ENCODE measurements at places on chromosomes 5 and 9.

DNA sequence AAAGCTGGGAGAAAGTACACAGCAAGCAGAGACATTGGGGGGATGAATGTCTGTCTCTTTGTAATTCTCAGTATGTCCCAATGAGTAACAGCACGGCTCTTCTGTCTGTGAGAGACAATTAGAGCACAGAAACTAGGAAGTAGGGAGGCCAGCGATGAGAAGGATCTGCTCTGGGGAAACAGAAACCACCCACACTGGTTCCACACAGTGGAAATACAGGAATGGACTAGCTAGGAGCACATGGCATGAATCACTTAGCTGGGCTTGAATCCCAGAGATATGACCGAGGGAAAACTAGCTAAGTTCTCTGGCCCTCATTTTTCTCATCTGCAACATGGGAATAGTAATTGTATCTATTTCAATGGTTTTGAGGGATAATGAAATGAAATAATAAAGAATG, 895.9 kb downstream of the TLE4 start:
- no peak for DNase-seq

DNA sequence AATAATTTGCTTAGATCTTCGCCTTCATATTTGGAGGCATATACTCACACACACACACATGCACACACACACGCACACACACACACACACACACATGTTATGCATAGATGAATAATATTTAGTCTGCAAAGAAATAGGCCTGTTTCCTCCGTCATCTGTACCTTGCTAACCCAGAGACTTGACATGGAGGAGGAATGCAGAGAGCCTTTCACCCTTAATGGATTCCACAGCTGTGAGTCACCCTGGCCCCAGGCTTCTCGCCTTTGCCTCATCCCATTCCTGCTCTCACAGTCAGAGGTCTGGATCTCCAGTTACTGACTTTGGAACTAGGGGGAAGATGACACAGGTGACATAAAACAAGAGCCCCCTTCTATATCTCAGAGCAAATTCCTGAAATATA, 29.7 kb downstream of the ZNF462 start:
- no peak for DNase-seq

DNA sequence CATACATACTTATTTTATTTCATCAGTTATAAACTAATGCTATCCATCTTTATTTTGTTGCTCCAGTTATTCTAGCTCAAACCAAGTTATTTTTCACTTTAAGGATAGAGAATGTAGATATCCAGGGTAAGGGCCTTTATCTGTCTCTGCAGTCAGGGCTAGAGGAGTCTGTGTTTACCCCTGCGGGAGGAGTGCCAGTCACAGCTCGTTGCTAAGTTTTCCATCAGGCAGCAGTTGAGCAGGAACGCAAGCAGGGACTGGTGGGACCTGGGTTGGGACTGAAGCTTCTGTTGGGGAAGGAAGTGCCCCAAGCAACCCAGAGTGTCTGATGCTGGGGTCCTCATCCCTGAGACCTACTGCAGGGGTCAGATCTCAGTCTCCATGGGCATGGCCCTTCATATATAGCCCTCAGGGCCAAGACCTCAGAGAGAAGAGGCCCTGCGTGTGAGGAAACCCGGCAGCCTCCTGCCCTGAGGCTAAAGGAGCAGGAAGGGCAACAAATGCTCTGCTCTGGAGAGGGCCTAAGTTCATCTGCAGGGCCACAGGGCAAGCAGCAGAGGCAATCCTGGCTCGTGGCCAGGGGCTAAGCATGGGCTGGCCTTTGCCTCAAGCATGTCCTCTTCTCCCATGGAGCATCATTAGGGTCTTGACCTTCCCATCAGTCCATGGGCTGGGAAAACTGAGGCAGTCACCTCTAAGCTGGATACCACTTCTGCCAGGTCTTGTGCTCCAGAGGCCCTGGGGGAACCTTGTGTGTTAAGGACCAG, 6.6 kb downstream of the SLC22A4 start:
- no peak for DNase-seq

DNA sequence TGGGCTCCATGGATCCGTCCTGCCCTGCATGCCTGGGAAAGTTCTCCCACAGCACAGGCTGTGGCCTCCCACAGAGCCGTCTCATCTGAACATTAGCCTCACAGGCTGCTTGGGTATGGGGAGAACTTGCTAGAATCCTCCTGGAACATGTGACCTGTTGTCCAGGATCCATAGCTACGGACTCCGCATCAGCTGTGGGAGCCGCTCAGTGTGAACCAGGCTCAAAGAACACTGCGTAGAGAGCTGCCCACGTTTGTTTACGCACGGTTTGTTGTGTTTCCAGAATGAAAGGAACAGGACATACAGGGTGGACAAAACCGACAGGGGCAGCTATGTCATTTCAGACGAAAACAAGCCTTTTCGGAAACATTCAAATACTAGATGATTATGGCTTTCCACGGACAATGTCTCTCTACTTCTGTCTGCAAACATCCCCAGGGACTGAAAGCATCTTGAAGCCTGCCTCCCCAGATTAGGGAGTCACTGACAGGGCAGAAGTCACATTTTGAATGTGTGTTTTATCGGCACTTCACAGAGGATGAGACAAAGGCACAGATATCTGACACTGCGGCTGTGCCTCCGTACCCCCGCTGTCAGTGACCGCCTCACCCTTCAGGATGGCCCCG, 390.3 kb downstream of the GADD45G start:
- DNase-seq, result no peak

GRCh38 chr5:113357696-113358476, 76.9 kb downstream of the TSSK1B start:
- no peak for DNase-seq

DNA sequence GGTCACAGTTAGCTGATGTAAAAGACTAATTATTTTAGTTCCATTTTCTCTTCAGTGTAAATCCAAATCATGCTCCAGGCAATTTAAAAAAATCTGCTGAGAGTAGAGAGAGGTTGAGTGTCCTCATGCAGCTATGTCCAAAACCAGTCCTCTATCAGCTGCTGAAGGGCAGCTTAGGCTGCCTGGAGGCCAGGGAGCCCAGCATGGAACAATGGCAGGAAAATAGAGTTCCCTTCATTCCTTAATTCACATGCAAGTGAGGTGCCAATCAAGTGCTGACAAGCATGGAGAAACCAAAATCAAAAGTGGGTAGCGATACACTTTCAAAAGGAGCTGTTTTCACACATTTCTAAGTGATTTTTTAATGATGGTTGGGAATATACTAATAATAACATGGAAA, 78.3 kb upstream of the POU5F2 start:
- no peak for DNase-seq

DNA sequence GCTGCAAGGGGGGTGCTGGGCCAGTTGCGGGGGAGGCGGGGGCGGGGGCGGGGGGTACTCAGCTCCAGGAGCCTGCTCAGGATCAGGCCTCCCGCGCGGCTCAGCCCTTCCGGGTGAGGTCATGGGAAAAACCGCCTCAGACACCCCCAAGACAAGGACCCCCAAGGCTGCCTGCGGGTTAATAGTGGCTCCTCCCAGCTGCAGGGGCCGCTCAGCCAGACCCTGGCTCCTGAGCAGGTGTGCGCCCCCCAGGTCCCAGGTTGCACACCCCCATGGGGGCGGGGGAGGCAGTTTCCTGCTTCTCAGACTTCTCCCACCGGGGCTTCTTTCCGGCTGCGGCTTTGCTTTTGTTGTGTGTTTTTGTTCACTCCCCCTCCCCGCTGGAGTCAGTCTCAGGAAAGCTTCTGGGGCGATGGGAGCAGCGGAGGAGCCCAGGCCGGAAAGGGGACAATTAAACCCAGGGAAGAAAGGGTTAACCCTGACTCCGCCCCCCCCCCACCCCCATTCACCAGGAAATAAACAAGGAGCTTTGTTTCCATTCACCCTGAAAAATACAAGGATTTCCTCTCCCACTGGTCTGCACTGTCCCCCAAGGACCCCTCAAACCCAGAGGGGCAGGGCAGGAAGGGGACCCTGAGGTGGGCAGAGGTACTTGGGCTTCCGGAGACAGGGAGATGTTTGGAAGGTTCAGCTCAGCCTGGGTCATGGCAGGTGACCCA, 42.3 kb upstream of the NOTCH1 start:
- no peak for DNase-seq

- DNase-seq, result no peak
These were observed 70.0 kb upstream of the GFPT2 start for GRCh38 chr5:180423133-180423532.

GRCh38 chr5:56301069-56301468, 67.9 kb upstream of the ANKRD55 start:
- no peak for DNase-seq

GRCh38 chr9:126336736-126337325, 10.2 kb downstream of the MVB12B start:
- DNase-seq, result no peak

GRCh38 chr5:43780586-43780985, 177.6 kb downstream of the NNT start:
- no peak for DNase-seq

DNA sequence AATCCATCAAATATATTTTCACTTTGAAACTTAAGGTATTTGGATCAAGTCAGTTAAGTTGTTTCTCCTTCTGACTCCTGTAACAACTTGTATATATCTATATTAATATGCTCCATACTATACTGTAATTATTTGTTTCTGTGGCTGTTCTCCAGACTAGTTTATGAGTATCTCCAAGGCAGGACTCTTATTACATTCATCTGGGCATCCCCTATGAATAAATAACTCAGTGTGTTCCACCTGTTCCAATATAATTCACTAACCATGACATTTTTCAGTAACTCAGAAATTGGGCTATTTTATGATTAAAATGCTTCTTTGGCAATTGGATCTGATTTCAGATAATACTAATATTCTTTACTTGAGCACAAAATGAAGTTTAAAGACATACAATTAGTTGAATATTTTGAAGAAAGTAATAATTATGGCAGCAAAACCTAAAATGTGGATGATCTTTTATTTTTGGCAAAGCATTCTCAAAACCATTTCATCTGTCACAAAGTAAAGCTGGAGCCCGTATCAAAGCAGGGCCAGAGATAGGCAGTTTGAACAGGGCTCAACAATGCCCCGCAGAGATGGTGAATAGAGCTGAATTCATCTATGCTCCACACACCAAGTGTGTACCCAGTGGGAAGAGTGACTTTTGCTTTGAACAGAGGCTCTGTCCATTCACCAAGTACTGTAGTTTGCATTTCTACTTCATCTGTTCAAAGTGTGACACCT, 314.3 kb downstream of the PDE4D start:
- DNase-seq, result no peak

DNA sequence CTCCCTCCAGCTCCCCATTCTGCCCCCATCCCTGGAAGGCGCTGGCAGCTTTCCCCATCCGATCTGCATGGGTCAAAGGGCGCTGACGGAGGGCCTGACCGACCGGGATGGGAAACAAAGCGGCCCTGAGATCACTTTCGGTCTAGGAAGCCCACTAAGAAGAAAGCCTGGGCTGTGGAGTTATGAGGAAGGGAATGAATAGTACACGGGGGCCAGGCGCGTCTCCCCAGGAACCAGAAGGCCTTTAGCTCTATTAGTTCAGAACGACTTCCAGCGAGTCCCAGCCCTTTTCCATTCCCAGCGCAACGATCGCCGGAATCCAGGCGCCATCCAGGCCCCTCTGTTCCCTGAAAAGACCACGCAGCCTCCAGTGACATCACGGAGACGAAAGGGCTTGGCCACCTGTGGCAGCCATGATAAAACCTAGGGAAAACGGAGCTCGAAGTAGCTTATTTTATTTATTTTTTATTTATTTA, 70.1 kb upstream of the CCDC180 start:
- no peak for DNase-seq

GRCh38 chr5:175687231-175687701, 29.4 kb downstream of the HRH2 start:
- no peak for DNase-seq

GRCh38 chr5:5816960-5817359, 394.5 kb downstream of the ICE1 start:
- no peak for DNase-seq

DNA sequence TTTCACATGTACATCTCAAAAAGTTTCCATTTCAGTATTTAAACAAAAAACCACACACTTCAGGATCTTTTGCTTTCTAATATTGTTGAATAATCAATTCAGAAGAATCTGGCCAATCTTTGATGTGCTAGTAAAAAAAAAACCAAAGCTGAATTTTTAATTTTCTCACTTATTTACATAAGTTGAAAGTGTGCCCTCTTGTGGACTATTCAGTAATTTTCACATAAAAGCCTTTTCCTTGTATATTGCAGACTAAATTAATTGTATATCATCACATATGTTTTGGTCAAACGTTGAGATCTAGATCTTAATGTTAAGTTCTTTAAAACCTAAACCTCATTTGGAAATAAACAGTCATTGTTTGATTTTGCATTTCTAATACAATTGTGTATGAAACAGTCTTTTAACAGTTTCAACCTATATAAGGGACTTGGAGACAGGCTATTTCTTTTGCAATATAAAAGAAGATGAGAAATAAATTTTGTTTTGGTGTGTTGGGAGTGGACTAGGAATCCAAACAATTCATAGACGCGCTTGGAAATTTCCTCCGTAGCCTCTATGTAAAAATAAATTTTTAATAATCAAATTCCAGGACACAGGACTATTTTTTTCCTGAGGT, 68.1 kb downstream of the NIPBL start:
- DNase-seq, result no peak

- no peak for DNase-seq
These were observed 24.0 kb downstream of the CDH6 start for GRCh38 chr5:31217446-31217845.

- no peak for DNase-seq
These were observed 38.9 kb downstream of the LPAR1 start for GRCh38 chr9:110999379-110999778.

DNA sequence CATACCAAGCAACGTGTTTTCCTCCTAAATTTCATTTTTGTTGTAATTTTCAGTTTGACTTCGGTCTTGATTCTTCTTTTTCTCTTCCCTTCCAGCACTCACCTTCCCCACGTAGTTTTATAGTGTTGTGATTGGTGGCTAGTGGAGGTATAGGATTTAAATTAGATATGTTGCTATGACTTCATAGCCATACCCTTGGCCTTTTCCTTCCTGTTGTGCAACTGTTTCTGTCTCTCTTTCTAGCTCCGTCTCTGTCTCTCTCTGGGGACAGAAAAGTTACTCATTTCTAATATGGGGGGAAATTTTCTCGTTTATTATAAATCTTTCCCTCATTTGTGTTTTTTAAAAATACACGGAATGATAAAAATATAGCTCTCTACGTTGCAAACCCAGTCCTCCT, 20.6 kb upstream of the C5orf24 start:
- DNase-seq, result no peak

DNA sequence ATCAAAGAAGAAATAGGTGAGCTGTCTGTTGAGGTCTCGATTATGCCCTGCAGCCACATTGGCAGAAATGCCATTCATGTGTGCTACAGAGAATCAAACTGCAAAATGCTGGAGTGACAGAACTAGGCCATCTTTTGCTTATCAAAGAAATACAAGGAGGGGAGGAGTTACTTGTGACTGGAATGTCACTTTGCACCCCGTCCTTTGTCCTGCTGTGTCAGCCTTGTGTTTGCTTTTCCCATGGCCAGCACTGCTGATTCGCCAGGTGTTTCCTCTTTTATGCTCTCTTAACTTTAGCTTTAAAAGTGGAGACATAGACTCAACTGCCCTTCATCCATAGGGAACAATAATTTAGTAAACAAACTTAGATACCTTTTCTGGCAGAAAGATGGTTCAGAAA, 54.3 kb downstream of the SLC46A2 start:
- no peak for DNase-seq
